Omental fat pad (tissue), 4 donors: ENCODE measurements at places on chromosomes 16 and 17.

DNA sequence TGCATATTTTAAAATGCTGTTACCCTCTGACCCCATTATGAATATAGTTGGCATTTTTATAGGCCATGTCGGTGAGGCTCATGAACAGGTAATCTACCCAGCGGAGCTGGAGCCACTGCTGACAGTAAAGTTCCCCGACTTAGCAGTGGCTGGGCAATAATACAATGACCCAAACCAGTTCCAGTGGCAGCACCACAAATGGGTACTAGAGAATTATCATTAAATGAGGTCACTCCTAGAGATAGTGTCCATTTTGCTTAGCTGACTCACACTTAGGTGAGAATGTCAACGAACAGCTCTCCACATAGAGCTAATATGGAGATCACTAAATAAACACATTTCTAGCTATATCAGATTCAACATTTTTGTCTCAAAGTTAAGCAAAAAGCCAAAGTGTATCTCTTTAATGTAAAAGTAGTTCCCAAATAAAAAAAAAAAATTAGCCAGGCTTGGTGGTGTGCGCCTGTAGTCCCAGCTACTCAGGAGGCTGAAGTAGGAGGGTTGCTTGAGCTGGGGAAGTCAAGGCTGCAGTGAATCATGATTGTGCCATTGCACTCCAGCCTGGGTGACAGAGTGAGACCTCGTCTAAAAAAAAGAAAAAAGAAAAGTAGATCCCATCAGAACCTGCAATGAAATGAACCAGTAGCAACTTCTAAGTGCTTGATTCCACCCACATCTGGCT is 7.4 kb downstream of the MYO1D start:
- no peak for DNase-seq

DNA sequence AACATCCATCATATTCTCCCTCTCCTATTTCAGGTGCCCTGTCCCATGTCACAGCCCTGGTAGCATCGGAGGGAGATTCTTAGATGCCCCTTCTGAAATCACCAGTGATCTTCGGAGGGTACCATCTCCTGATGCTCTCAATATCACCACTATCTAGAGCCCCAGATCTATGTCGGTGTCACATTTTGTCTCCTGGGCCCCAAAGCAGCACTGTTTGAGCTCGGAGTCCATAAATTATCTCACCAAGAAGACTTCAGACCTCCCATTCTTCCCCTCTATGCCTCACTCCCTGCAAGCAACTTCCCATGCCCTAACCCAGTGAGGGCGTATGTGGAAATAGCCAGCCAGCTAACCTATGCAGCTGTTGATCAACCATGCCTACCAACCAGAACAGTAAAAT is 51.5 kb upstream of the NLK start:
- DNase-seq, result no peak

- no peak for DNase-seq
Observed at GRCh38 chr16:75294773-75295459, 43.5 kb upstream of the BCAR1 start.

DNA sequence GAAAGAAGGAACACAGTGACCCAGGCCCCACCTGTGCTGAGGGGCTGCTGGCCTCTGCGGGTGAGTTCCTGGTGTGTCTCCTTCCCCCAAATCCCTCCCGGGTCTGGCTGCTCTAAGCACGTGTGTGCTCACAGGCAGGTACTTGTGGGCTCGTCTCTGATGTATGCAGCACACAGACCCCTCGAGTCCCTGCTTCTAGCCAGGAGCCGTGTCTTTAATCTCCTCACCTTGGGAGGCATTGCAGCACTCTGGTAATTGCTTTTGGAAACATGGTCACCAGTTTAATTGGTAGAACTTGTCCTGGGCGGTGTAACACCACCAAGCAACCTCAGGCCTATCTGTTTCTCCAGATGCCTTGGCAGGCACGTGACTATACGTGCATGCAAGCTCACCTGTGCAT is 8.8 kb upstream of the RPL38 start:
- no peak for DNase-seq

DNA sequence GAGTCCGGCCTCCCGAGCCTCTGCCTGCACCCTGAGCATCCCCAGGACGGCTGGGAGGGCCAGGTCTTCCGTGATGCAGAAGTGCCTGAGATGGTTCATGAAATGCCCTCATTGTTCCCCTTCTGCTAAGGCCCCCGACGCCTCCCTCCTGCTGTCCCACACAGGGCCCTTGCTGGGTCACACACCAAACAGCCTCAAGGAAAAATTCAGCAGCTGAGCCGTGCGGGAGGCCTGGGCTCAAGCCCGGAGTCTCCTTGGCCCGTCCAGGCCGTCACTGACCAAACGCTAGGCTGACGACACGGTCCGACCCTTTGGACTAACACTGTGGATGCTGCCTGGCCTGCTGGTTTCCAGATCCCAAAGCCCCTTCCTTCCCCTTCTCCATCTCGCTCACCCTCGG is 90.2 kb downstream of the RTN4RL1 start:
- DNase-seq, result no peak

- no peak for DNase-seq
Observed at GRCh38 chr16:58853854-58854791, 120.0 kb upstream of the GOT2 start.

- DNase-seq, result no peak
Observed at GRCh38 chr16:22638393-22639206, 127.9 kb downstream of the NPIPB5 start.

DNA sequence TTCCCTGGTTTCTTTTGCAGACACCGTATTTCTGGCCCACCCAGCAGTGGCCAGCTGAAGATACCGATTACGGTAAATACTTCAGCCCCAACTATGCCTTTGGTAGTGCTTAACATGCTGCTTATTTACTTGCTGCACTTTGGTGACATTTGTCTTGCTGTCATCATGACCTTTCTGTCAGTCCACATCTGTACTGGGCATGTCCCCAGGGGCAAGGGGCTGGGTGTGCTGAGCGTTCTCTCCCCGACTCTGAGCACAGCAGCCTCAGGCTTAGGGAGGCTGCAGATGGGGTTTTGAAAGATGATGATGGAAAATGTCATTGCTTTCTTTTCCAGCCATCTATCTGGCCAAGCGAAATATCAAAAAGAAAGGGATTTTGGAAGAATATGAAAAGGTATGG is 23.3 kb downstream of the RGS9 start:
- DNase-seq, result no peak

DNA sequence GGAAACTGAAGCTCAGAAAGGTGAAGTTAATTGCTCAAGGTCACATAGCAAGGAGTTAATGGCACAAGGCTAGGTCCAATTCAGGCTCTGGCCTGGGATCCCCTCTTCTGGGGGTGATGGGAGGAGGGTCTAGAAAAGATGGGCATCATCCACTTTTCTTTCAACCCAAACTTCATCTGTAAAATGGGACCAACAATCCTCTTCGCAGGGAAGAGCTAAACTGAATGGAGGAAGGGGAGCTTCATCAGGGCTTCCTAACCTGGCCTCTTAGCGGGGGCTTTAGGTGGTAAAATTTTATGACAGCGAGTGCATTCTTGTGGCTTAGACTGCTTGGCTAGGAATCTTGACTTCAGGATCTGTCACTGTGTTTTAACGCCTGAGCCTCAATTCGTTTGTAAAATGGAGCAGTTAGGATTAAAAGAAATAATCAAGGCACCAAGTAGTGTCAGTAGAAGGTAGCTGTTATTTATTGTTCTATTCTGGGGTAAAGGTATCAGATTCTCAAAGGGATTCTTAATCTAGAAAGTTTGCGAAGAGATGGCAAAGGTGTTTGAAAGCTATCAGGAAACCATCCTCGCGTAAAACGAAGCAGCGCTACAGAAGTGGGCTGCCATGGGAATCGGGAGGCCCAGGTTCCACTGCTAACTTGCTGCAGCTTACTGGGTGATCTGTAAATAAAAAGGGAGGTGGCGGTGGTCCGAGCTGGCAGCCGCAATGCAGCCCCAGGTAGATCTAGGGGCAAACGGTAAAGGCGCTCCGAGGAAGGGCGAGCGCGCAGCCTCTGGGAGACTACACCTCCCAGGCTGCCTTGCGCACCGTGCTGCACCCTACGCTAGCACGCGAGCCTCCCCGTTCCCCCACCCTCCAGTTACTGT is 1.5 kb upstream of the SRCAP start:
- DNase-seq, result no peak

GRCh38 chr16:30570636-30571444 is 674 bp downstream of the ZNF688 start:
- no peak for DNase-seq

GRCh38 chr17:58513267-58513964 is 1.0 kb downstream of the MTMR4 start:
- no peak for DNase-seq

DNA sequence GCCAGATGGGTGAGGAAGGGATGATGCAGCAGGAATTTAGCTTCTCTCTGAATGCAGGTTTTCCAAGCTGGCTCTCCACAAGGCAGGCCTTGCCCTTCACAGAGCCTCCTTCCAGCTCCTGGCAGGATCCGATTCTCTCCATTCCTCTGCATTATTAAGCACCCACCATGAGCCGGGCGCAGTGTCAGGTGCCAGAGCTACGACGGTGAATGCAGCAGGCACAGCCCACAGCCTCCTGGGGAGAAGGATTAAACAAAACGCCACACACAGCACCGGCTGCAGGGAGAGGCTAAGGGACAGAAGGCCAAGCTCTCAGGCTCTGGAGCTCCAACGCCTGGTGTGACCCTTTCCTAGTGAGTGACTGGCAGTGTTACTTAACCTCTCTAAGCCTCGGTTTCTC is 7.1 kb upstream of the MT2A start:
- no peak for DNase-seq
